CD8-positive, alpha-beta T cell (primary cell): ENCODE measurements at places on chromosomes 7 and 10.

DNA sequence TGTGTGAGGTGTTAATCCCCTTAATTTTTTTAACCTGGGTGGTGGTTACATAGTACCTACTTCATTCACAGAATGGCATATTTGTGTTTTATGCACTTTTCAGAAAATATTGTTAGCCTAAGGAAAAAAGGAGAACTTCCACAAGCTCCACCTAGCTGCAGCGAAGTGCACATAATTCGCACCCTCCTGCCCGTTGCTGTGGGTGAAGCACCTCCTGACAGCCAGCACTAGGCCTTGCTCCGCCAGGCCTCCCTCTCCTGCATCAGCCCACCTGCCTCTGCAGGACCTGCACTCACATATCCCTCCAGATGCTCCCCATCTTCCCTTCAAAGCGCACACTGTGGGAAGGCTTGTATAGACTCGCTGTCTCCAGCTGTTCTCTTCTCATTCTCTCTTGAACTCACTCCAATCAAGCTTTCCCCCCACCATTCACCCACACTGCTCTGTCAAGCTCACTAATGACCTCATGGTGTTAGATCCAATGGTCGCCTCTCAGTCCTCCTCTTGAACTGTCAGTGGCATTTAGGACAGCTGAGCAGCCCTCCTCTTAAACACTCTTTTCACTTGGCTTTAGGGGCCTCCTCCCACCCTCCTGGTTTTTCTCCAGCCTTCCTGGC, 20.7 kb upstream of the GRID1 start:
- no peak for DNase-seq

DNA sequence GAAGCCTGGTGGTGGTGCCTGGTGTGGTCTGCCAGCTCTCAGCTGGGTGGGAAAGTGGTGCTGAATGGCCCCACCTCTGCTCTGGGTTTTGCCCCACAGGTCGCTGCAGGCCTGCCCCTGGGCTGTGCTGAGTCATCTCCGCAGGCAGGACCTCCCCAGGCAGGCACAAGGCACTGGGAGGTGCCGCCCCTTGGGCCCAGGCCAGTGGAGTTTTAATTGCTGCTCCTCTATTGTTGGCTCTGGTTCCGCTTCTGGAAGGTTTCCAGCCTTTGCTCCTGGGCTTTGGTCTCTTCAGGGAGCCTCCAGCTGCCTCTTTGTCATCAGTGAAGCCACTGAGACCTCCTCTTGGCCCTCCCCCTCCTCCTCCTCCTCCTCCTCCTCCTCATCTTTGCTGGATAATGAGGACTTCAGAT, 180.3 kb upstream of the GRB10 start:
- no peak for DNase-seq

GRCh38 chr7:134724606-134725005, 54.8 kb upstream of the CALD1 start:
- DNase-seq: no peak

DNA sequence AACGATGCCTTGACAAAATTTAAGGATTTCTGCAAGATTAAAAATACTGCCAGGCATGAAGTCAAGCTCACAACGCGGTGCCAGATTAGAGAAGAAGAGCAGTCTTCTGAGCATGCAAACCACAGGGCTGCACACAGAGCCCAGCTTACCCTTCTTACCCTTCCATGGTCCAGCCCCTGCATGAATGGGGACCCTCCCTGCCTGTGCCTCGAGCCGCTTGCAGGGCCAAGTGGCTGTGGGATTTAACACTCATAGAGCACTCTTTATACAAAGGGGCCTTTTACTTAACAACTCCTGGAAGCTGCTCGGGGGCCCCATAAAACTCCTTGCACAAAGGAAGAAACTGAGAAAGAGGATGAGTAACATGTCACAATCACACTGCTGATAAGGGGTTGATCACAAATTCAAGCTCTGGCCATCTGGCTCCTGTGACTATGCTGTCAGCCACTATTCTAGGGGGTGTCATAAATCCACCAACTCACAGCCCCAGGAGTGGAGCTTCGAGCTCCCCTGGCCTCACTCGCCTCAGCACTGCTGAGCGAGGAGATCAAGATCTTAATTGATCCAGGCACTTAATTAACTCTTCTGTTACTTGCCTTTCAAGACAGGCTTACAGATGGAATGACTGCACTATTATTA, 514.8 kb downstream of the TNS3 start:
- DNase-seq: no peak

- DNase-seq: no peak
Observed at GRCh38 chr7:44269417-44269816, 56.0 kb downstream of the CAMK2B start.

- DNase-seq: no peak
Observed at GRCh38 chr7:121447911-121448300, 51.8 kb upstream of the FAM3C start.

DNA sequence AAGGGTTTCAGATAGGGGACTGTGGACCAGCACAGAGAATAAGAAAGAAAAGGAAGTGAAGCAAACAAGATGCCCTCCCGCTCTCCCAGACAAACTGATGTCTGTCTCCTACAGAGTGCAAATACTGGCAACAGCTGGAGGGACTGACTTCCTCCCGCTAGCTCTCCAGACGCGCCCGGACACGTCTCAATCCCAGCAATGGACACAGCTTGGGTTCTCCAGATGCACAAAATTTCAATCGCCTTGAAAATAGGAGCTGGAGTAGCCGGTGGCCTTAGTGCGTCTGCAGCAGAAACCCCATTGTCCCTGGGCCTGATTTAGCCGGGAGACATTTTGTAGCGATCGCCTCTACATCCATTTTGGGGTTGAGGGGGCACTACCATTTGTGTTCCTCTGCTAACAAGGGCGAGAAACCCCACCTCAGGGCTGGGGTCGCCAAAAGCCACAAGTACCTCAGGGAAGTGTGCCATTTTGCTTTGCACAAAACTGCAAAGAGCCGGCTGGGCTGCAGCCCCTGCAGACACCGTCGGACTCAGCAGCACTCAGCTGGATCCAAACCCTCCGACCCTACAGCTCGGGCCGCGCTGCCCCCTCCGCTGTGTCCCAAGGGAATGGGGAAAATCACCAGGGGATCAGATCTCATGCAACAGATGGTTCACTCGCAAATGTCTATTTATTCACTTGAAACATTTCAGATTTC, 5.9 kb downstream of the CPA2 start:
- DNase-seq: no peak

DNA sequence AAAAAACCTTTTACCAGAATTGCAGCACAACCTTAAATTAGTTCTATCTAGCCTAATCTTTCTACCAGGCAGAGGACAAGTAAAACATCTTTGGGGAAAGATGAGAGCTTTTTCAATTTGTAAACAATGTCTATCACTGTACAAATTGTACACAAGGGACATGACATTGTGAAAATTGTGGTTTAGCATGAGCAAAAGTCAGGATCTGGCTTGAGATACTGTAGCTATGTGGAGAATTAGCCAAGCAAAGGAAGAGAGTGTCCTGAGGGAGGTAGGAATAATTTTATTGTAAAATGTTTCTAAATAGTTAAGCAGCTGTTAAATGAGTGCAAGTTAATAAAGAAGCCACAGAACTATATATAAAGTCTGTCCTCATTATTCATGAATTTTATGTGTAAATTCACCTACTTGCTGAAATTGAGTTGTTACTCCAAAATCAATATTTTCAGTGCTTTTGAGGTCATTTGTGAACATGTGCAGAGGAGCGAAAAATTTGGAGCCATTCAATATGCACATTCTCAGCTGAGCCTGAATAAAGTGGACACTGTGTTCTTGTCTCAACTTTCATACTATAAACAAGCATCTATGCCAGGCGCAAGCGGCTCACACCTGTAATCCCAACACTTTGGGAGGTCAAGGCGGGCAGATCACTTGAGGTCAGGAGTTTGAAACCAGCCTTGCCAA, 42.8 kb upstream of the POM121L12 start:
- DNase-seq: no peak

DNA sequence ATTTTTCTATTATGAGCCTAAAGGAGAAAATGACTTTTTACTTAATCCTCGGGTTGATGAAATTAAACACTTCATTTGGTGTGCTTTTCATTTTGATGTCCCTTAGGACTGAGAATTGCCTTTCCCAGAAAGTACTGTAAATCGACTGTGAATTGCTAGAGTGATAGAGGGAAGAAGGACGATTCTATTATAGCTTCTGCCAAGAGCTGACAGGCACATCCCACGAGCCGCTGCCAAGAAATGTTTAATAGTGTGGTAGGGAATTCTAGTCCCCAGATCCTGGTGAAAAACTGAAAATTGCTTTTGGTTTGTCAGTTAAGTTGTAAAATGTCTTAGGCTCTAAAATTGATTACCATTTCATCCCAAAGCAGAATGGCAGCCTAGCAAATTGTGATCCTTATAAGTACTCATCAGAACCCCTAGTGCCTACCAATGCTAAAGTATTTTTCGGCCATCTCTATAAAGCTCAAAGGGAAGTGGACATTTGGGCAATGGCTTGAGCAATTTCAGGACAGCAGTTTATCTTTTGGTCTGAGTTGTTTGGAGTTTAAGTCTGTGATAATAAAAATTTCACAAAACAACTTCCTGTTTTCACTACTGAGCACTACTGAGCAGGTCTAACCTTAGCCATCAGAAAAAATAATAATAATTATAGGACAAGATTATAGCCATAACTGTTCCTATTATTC, 44.6 kb upstream of the HYCC1 start:
- no peak for DNase-seq

- no peak for DNase-seq
Observed at GRCh38 chr7:69739190-69739589, 140.9 kb downstream of the AUTS2 start.

DNA sequence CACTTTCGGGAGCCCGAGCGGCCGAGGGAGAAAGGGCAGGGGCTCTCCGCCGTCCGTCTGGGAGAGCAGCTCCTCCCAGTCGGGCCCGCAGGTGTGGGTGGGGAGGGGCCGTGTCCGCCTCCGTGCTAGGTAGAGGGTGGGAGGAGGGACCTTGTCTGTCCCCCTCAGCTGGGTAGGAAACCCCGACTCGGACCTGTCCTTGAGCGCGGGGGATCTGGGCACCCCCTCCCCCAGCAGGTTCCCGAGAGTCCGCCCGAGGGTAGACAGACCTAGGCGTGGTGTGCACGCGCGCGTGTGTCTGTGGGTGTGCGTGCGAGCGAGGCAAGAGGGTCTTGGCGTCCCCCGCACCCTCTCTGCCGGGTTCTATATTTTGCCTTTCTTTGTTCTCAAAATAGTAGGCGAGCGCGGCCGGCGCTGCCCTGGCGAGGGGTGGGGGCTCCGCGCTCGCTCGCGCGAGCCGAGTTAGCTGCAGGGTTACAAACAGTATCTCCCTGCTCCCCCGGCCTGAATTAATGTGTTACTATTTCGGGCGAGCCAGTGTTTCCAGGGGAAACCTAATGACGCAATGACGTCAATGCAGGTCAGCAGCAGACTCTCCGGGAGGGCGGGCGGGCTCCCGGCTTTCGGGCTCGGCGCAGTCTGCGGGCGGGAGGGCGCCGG, 73.9 kb upstream of the LEP start:
- no peak for DNase-seq

DNA sequence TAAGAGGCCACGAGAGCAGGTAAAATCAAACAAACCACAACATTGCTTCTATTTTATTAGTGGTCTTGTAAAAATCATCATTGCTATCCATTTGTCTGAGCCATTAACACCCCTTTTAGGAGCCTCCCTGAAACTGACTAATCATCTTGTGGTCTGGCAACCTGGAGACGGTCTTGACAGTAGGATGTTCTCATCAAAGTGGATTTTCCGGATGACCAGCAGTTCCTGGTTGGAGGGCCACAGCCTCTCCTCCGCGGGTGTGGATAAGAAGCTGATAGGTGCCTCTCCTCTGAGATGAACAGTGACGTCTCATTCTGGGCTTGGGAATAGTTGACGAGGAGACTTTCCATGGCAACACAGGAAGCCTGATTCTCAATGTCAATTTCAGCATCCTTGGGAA, 490.7 kb downstream of the TYW1 start:
- no peak for DNase-seq

DNA sequence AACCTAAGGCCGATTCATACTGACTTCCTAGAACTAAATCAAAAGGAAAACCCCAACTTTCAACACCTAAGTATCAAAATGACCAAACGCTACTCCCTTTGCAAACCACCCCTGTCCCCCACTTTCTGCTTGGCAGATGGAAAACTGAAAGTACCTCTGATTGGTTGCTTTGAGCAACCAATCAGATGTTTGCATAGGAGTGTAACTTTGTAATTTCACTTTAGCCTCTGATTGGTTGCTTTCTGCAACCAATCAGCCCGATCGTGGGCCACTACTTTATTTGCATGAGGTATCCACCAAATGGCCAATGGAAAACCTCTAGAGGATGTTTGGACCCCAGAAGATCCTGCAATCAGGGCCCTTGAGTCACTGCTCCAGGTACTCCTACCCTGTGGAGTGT, 12.3 kb upstream of the SNX10 start:
- no peak for DNase-seq

DNA sequence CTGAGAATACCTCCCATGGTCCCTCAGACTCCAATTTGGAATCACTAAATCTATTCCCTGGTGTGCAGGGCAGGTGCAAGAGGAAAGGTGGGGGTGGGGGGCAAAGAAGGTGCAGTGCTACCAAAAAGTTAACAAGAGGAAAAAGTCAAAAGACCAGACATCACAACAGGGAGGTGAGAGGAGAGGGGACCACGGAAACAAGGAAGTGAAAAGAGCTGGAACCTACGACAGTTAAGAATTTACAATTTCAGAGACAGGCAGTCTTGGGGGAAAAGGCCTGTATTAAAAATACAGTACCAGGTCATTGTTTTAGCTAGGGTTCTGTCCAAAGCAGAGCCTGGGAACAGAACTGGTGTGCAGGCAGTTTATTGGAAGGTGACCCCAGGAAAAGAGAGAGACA, 14.6 kb downstream of the ITGB1 start:
- no peak for DNase-seq

GRCh38 chr10:13707156-13707881, 120.6 kb downstream of the PRPF18 start:
- no peak for DNase-seq

DNA sequence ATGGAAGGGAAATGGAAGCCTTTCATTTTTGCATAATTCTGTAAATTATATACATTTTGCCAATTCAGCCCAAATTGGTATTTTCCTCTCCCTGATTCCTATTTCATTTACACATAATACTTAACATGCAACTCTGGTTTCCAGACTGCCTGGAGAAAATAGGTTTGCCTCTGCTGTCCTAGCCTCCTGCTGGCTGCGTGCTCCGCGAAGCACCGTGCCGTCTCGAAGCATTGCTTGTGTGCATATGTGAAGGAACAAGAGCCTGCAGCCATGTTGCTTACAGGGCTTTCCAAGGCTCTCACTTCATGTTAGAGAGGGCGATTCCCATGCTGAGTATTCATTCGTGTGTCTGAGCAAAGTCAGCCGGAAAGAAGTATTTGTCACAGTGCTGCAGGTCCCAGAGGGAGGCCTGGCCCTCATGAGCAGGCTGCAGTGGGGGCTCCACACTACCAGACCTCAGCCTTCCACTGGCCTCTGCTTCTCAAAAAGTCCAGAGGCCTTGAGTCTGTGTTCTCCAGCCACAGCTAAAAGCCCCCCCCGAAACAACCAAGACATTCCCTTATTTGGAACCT, 66.5 kb downstream of the CLRN3 start:
- no peak for DNase-seq

GRCh38 chr7:28858206-28858605, 99.9 kb downstream of the TRIL start:
- DNase-seq: no peak

DNA sequence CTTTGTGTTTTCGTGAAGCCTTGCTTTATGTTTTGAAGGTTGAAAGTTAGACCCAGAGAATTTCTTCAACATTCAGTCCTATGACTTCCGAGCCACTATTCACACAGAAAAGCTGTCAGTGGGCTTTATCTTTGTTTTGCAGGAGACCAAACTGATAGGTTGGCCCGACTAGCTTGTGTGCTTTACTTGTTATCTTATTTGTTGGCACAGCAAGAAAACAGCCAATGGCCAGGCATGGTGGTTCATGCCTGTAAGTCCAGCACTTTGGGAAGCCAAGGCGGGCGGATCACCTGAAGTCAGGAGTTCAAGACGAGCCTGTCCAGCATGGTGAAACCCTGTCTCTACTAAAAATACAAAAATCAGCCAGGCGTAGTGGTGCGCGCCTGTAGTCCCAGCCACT, 16.0 kb upstream of the GDI2 start:
- no peak for DNase-seq
